Activated naive CD4-positive, alpha-beta T cell treated with anti-CD3 and anti-CD28 coated beads for 36 hours (primary cell): ENCODE measurements at places on chromosomes 5 and 9. TPM values are rescaled to one million over a fixed set of nuclear protein-coding genes. Genes with fewer than 3 reads are reported as not detected.
A peak's percentile ranks its signal among the peaks of the same experiment; 100 is the strongest.

GRCh38 chr5:22070186-22070728, 782.9 kb downstream of the CDH12 start:
- no peak for DNase-seq
- H3K4me3 ChIP-seq: no peak overlapping the region
- H3K4me1 ChIP-seq: no peaks in the 10 kb centered on the region
- no peak overlapping the region for H3K27ac ChIP-seq
- H3K36me3 ChIP-seq: no peaks in the 10 kb centered on the region
- no peaks in the 10 kb centered on the region for H3K27me3 ChIP-seq

The SLC6A18 gene
- total RNA-seq: not detected

- H3K4me3 ChIP-seq: no peak overlapping the region
- peaks cover 3% of the 10 kb centered on the region for H3K27me3 ChIP-seq
- H3K4me1 ChIP-seq: no peaks in the 10 kb centered on the region
- no peaks in the 10 kb centered on the region for H3K36me3 ChIP-seq
These were observed 531.3 kb downstream of the NTRK2 start for GRCh38 chr9:85200726-85201404.

GRCh38 chr5:149143470-149143869, 2.2 kb downstream of the ABLIM3 start:
- no peak for DNase-seq
- peaks cover 2% of the 10 kb centered on the region for H3K4me1 ChIP-seq
- H3K27me3 ChIP-seq: peaks cover 11% of the 10 kb centered on the region
- H3K27ac ChIP-seq: no peak overlapping the region
- H3K4me3 ChIP-seq: no peak overlapping the region

DNA sequence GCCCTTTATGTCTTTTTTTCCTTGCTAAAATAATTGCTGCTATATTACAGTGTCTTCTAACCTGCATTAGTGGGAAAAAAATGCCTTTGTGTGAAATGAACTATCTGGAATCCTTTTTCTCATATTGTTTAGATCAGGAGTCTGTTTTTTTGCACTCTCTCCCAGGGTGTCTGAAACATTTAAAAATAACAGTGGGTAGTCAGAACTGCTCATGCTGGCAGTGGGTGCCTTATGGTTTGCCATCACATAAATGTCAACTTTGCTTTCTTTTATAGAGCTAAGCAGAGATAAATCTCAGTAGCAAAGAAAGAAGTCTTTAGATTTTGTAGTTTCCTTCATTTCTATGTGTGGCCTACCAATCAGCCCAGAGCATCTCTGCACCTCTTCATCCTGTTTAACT, 347.8 kb upstream of the RGMB start:
- H3K27me3 ChIP-seq: peaks cover 4% of the 10 kb centered on the region
- no peaks in the 10 kb centered on the region for H3K4me1 ChIP-seq
- H3K4me3 ChIP-seq: no peak overlapping the region
- DNase-seq: no peak

GRCh38 chr9:69932901-69933300, 110.7 kb upstream of the MAMDC2 start:
- DNase-seq: no peak
- H3K27me3 ChIP-seq: peaks cover 10% of the 10 kb centered on the region
- peaks cover 4% of the 10 kb centered on the region for H3K36me3 ChIP-seq
- H3K27ac ChIP-seq: no peak overlapping the region

DNA sequence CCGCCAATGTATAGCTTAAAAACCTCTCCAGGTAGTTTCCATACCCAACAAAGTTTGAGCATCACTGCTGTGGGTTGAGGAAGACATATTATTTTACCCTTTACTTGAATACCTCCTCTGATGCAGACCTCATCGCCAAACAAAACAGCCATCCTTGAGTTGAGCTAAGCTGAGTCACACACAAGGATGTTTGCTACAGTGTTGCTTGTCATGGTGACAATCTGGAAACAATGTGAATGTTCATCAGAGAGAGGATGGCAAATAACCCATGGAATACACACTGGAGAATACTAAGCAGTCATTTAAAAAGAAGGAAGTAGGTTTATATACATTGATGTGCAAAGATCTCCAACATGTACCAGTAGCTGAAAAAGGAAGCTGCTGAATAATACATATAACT, 41.1 kb upstream of the TCF7 start:
- peaks cover 74% of the 10 kb centered on the region for H3K4me1 ChIP-seq
- DNase-seq: peak; percentile 52
- no peak overlapping the region for H3K4me3 ChIP-seq
- H3K27me3 ChIP-seq: no peaks in the 10 kb centered on the region
- H3K36me3 ChIP-seq: peaks cover 3% of the 10 kb centered on the region

DNA sequence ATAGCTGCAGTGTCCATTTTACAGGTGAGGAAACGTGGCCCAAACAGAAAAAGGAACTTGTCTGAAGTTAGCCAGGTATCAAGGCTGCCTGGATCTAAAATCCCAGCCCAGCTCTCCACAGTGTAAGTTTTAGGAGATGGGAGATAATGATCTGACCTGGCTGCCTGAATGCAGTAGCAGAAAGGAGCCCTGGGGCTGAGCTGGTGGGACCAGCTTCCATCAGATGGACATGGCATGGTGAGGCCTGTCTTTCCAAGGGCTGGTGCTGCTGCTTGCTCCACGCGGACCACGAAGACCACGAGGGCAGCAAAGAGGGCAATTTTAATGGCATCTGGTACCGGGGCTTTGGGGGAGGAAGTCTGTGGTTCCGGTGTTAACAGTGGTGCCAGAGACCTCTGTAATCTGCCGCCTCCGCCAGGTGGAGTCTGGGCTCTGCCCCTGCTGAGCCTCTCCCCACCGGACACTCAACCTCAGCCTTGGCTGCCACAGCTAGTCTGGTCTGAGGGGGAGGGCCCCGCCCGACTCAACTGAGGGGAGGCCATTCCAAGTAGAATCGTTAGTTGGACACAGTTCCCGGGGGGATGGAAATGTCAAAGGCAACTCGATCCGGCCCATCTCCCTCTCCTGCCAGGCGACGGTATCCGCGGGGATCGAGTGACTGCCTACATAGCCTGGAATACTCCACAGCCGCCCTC, 650 bp downstream of the MYORG start:
- H3K27me3 ChIP-seq: no peaks in the 10 kb centered on the region
- H3K36me3 ChIP-seq: no peaks in the 10 kb centered on the region
- H3K4me3 ChIP-seq: peak overlapping the region; percentile 80

DNA sequence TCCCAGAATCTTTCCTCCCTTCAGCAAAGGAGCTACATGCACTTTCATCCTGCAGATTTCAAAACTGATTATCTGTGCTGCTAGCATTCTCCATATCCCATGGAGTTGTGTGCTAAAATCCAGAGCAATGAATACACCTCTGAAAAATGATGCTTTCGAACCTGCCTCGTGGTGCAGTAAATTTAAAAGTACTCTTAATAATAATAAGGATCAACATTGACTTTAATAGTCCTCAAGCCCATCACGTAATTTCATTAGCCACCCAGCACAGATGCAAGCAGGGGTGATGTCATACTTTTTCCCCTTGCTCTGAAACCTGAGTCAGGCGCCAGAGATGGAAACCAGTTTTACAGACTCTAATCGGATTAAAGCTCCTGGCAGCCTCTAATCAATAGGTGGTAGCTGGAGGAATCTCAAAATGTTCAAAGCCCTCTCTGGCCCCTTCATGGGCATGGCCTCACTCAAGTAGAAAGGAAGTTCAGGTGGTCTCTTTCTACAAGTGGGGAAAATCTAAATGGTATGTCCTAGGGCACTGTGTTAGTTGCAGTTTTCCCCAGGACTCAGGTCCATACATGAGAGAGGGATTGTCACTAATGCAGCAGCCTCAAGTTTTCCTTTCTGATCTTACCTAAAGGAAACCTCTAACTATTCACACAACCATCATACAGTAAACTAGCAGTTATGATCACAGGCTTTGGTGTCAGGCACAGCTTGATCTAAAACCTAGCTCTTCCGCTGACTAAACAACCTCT, 221.6 kb upstream of the SLC30A5 start:
- no peak overlapping the region for H3K4me3 ChIP-seq
- DNase-seq: no peak
- H3K36me3 ChIP-seq: no peaks in the 10 kb centered on the region
- H3K27ac ChIP-seq: no peak overlapping the region

DNA sequence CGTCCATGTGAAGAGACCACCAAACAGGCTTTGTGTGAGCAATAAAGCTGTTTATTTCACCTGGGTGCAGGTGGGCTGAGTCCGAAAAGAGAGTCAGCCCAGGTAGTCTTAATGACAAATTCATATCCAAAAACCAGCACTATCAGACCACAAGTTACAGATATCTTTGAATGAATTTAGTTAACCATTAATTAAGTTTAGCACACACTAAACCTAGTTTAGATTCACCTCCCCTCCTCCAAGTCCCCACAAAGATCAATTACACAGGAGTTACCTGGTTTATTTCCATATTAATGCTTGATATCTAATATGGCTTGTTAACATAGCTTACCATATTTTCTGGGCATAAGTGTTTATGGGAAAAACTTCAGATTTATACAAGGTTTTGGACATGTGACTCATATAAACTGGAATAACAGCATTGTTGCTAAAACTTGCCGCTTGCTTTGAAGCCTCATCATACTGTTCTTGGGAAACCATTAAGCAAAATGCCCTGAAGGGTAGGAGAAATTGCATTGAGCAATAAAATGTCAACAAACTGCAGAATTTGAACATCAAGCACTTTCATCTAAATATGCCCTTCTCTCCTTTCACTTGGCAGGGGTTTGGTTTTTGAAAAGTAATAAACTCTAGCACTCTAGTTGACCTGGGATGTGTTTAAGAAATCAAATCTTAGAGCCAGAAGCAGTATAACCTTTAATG, 166.9 kb downstream of the SNCAIP start:
- H3K36me3 ChIP-seq: no peaks in the 10 kb centered on the region
- DNase-seq: no peak
- no peak overlapping the region for H3K4me3 ChIP-seq
- H3K27me3 ChIP-seq: no peaks in the 10 kb centered on the region

- H3K27me3 ChIP-seq: no peaks in the 10 kb centered on the region
- no peak overlapping the region for H3K4me3 ChIP-seq
- peaks cover 53% of the 10 kb centered on the region for H3K4me1 ChIP-seq
- no peak for DNase-seq
- peaks cover 1% of the 10 kb centered on the region for H3K36me3 ChIP-seq
- H3K27ac ChIP-seq: no peak overlapping the region
These were observed 70.1 kb downstream of the GNAQ start for GRCh38 chr9:77961541-77961940.

- DNase-seq: no peak
- no peak overlapping the region for H3K4me3 ChIP-seq
- peaks cover 2% of the 10 kb centered on the region for H3K4me1 ChIP-seq
These were observed 121.6 kb downstream of the MEF2C start for GRCh38 chr5:88761269-88761850.
